ENCODE measurements at places on chromosomes 1 and 21. TPM values are rescaled to one million over a fixed set of nuclear protein-coding genes. Genes with fewer than 3 reads are reported as not detected.

Gene ATP8B2
- 75.9 TPM for total RNA-seq

Gene MSTO1
- total RNA-seq = 60.6 TPM

GRCh38 chr1:203475012-203475981, at the start of gene PRELP:
PRELP (plus strand) TSS chr1:203475806; CDS start chr1:203483185, 7,379 bp downstream.
- DNase-seq = peak; percentile 91

- no peak for DNase-seq
Observed at GRCh38 chr21:39094087-39094780, 89.0 kb downstream of the PSMG1 start.

- no peak for DNase-seq
Observed at GRCh38 chr1:64545118-64545843, 75.4 kb downstream of the CACHD1 start.

DNA sequence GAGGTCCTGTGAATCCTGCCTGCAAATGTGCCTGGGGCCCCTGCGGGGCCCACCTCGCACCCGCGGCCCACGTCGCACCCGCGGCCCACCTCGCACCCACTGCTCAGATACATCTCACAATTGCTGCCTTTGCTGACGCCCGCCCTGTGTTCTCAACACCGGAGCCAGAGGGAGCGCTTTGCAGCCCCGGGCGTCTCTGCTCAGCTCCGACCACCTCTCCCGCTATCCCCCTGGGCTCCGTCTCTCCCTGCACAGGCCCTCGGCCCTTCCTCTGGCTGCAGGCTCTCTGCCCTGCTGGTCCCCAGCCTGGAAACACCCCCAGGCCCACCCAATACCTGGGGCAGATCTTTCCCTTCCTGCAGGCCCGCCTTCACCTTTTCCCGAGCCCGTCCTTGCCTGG, 44.8 kb downstream of the TP73 start:
- DNase-seq = no peak

- DNase-seq = no peak
Observed at GRCh38 chr1:19879661-19880060, 2.5 kb upstream of the OTUD3 start.

GRCh38 chr1:200538179-200538578, 82.4 kb downstream of the KIF14 start:
- no peak for DNase-seq

GRCh38 chr1:201545851-201546492, 7.0 kb downstream of the NAV1 start:
- DNase-seq = no peak

DNA sequence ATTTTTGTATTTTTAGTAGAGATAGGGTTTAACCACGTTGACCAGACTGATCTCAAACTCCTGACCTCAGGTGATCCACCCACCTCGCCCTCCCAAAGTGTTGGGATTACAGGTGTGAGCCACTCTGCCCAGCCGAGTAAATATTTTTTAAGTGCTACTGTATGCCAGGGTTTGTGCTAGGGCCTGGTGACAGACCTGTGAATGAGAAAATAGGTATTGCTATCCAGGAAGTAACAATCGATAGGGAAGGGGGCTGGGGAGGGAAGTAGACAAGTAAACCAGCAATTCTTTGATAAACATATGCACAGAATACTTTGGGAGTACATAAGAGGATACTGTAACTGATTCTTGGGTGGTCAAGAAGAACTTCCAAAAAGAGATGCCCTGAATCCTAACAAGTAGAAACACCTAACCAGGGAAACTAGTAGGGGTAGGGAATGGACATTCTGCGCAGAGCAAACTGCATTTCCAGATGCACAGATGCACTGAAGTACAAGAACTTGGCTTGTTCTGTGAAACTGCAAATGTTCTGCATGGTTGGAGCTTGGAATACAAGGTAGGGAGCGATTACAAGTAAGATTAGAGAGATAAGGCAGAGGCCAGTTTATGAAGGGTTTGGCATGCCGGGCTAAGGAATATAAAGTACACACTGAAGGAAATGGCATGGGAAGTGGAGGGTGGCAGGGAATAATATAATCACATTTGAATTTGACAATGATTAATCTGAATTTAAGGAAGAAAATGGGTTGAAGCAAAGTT, 19.0 kb upstream of the DOCK7 start:
- DNase-seq = no peak

DNA sequence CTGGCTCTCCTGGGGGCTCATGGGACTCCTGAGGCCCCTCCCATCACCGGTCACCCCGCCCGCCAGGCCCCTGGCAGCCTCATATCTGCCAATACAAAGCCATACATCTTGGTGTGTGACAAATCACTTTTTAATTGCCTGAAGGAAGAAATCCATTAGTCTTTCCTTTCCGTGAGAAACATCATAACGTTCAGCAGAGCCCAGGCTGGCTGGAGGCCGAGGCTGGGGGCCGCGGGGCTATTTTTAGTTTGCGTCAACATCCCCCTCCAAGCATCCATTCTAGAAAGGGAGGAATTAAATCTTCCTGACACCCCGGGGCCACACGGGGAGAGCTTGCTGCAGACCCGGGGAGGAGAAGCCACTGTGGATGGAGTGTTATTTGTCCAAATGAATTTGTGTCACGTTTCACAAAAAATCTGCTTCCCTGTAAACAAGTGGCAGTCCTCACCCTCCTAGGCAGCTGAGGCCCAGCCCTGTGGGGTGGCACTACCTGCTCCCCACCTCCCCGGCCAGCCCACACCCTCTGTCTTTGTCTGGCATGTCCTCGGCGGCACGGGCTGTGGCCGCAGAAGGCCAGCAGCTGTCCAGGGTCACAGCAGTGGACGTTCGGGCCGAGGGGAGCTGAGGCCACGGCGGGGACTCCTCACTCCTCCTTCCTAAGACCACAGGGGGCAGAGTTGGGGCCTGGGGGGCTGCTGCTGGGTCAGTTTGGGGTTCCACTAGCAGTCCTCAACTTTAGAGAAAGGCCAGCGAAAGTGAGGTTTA, 236.9 kb upstream of the VAMP3 start:
- DNase-seq = no peak
